Caudate nucleus (tissue), 63 donors: ENCODE measurements at places on chromosomes 3 and 15.

GRCh38 chr3:13544951-13545651, 3.8 kb upstream of the FBLN2 start:
- no peak for DNase-seq

- no peak for DNase-seq
These were observed 90.6 kb upstream of the UMPS start for GRCh38 chr3:124639406-124640237.

GRCh38 chr15:71440489-71441110, 325.3 kb downstream of the THSD4 start:
- no peak for DNase-seq

- DNase-seq: no peak
These were observed 25.9 kb upstream of the FBN1 start for GRCh38 chr15:48671103-48672022.

GRCh38 chr3:127276396-127276795, 11.4 kb downstream of the PRR20G start:
- no peak for DNase-seq

DNA sequence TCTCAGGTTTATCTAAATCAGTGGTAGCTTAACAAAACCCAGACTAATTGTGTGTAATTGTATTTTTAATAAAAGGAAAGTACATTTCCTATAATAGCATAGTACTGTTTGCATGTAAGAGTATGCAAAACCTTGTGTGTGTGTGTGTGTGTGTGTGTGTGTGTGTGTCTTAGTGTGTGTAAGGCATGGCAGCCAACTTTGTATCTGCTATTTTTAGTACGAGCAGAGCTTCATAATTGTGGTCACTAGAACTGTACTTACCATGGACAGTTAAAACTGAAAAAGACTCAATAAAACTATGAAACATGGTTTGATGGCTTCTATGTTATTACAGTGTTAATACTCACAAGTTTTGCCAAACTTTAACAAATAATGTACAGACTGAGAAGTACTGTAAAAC, 6.2 kb downstream of the P2RY1 start:
- DNase-seq: no peak

GRCh38 chr3:13116426-13116825, 43.2 kb upstream of the IQSEC1 start:
- no peak for DNase-seq

- no peak for DNase-seq
These were observed 270.5 kb upstream of the P2RY1 start for GRCh38 chr3:152564459-152564858.

GRCh38 chr3:44894485-44894884, 20.1 kb downstream of the TGM4 start:
- DNase-seq: no peak

DNA sequence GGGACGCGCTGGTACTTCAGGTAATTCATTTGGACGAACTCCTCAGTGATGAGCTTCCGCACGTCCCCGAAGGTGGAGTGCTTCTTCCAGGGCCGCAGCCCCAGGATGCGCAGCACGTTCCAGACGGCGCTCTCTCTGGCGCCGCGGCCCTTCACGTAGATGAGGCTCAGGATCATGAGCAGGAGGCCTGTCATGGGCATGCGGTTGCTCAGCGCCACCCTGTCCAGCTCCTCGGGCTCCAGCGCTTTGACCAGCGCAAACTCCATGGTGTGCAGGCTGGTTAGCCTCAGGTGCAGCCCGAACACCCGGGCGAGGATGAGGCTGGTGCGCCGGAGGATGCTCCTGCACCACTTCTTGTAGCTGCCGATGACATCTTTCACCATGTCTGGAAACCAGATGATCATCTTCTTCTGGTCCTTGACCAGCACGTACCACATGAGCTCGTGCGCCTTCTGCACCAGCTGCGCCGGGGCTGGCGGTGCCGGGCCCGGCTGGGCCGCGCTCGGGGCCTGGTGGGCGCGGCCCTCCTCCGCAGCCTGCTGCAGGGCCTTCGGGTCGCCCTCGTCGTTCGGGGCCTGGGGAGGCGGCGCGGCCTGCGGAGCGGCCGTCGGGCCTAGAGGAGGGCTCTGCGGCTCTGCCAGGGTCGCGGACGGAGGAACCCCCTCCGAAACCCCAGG, 501 bp downstream of the NDN start:
- no peak for DNase-seq

- DNase-seq: no peak
These were observed 24.8 kb downstream of the PPP4R2 start for GRCh38 chr3:73021301-73021835.
